ENCODE measurements at places on chromosomes 1 and 21.

DNA sequence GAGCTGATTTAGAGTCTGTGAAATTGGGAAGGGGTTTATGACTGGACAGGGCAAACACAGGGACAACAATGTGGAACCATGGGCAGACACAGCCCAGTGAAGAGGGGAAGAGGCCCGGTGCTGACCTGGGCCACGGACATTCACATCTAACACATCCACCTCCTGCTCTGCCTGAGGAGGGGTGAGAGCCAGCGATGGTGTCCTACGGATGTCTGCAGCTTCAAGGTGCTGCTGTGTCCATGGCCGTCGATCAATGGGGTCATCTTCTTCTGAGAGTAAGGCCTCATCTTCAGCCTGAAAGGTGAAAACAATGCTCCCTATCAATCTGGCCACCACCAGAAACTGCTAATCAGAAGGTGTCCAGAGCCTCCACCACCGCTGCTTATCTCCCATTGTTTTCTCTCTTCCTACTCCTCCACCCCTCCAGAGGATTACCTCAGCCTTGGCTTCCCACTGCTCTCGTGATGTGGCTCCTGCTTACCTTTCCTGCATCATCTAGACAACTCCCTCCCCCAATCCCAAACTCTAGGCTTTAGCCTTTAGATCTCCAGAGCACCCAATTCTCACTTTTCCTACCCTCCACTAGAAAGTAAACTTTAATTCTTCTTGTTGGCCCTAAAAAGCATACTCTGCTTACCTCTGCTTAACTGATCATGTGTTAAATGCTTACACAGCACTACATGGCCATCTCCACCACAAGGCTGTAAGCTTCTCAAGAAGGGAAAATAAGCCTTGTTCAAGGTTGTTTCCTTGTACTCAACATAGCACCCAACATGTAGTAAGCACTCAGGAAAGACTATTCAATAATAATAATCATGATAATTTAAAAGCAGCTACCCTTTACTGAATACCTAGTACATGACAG lies 24.0 kb upstream of the ADAM30 start:
- DNase-seq = no peak

DNA sequence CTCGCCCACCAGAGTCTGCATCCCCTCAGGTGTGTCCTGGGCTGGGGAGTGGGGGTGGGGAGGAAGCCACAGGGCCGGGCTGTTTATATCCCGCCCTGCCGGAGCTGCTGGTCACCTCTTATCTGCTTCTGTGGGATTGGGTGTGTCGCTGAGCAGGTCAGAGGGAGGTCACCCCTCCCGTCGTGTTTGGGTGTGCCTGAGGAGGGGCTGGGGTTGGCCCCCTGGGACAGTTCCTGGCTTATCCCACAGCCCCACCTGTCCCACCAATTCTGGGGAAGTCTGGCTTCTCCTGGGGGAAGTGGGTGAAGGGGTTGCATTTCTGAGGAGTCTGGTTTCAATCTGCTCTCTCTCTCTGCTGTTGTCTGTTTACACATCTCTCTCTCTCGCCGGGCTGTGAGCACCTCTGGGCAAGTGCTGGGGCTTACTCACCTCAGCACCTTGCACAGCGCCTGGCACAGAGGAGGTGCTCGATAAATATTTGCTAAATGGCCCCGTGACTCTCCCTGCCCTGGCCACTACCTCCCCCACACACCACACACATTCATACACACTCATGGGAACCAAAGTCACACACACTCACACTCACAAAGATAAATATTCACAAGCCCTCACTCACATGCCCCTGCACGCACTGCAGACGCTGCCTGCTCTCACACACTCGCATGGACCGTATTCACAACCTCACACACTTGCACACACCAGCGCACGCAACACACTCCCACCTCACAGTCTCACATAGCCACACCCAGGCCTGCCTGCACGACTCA lies 8.3 kb downstream of the ELF3 start:
- no peak for DNase-seq

- DNase-seq = no peak
These were observed 23.8 kb downstream of the CEP350 start for GRCh38 chr1:179978199-179979079.

DNA sequence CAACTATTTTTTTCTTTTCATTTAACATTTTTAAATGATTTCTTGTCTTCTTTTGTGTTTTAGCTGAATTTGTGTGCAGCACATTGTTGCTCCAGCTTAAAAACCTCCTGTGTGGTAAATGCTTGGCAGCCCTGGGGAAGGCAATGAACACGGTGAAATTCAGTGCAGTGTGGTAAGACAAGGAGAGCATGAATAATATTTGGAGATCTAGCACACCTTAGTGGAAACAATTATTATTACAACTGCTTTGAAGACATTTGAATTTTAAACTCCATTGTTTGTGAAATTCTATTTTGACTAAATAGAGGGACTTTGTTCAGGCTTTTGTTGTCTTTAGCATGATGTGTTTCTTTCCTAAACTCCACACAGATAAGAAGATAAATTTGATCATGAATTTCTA lies 242.6 kb upstream of the CXADR start:
- DNase-seq = no peak

Measured in effector memory CD8-positive, alpha-beta T cell (primary cell).